ENCODE measurements at places on chromosomes 6 and 20.

GRCh38 chr6:153947808-153948447 is 91.1 kb upstream of the OPRM1 start:
- DNase-seq = peak; percentile 30

- DNase-seq = peak; percentile 63
These were observed 828 bp upstream of the SULF2 start for GRCh38 chr20:47785854-47786764.

GRCh38 chr20:49624317-49624716 is 56.4 kb upstream of the PTGIS start:
- DNase-seq = no peak

- DNase-seq = no peak
These were observed 587.8 kb downstream of the EPM2A start for GRCh38 chr6:145147559-145147958.

DNA sequence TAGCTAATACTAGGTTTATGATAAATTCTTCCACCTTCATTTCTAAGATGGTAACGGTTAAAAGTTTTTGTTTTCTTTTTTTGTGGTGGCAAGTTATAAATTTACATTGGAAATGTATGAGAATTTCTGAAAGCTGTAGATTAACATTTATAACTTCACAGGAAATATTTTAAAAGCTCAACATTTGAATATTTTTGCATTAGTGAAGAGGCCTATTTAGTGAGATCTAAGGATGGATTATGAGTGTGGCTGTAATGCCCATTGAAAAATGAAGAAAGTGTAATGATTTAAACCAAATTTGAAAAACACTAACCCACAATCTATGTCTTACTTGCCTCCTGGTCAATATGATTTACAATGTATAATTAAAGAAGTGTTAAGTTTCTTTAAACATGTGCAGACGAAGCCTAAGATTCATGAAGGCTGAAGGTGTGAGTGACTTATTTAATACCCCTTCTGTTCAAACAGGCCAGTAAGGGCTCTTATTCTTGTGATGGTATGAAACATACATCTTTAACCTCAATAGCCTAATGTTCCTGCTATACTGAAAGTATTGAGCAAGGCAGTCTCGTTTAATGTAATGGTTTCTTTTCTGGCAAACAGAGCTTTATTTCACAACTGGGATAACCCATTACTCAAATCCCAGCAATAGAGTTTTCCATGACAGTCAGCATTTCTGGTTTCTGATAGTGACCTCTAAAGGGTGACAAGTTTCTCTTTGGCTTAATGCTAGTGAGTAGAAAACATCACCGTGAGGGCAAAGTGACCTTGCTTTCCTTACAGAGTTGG is 13.2 kb downstream of the HDGFL1 start:
- no peak for DNase-seq

DNA sequence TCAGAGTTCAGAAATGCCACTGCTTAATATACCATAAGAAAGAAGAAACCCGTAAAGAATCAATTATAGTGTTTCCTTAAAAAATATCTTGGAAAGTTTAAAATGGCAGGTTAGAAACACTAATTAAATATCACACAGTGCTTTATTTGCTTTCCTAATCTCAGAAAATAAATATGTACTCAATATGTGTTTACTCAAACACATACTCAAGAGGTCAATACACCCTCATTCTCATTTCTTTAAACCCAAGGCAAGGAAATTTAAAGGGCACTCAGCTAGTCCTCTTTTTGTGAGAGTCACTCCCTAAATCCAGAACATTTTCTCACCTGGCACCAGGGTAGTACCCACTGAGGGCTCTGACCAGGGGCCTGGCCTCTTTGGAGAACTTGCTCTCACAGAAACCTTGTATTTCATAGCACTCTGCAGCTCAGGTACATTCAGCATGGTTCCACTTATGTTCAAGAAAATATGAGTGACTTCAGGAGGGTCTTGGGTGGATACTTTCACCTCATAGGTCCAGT is 38.2 kb downstream of the ROS1 start:
- DNase-seq = no peak

GRCh38 chr6:24574809-24575208 is 71.2 kb downstream of the KIAA0319 start:
- no peak for DNase-seq

DNA sequence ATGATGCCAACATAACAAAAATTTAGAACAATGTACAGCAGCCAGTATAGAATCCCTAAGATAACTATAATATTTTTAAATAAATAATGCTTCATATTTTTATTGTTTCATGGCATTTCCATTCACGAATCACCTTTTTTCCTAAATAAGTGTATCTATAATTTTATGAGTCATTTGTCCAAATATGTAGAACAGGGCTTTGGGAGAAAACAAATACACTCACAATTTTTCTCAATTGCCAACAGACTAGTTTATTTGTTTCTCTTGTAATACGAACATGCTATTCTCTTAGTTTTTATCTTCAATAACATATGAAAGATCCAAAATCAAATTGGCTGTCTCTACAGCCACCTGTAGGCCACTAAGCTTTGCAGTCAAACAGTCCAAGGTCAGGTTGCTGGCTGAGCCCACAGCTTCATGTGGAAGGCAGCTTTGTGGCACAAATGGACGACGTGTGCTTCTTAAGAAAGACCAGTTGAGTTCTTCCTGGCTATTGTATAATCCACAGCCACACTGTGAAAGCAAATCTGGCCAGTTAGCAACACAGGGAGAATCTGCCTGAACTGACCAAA is 29.0 kb downstream of the MKKS start:
- DNase-seq = no peak

- no peak for DNase-seq
These were observed 22.9 kb upstream of the ARMC2 start for GRCh38 chr6:108825326-108825725.

DNA sequence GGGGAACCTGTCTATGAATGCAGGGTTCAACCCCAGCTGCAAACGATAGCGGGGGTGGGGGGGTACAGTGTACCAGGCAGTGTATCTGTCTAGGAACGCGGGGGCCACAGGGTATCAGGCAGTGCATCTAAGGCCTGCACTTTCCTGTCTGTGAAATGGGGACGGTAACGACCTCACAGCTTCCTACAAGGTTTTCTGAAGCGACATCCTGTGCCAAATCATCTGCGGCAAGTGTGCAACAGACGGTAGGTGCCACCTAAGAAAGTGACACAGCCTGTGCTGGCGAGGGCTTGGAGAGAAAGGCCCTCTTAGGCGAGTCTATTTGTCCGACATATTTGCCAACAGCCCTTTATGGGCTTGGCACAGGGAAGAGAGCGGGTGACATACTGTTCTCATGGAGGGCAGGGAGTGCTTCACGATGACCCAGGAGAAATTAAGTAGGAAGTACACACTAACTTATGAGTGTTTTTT is 3.8 kb downstream of the DIDO1 start:
- DNase-seq = no peak

DNA sequence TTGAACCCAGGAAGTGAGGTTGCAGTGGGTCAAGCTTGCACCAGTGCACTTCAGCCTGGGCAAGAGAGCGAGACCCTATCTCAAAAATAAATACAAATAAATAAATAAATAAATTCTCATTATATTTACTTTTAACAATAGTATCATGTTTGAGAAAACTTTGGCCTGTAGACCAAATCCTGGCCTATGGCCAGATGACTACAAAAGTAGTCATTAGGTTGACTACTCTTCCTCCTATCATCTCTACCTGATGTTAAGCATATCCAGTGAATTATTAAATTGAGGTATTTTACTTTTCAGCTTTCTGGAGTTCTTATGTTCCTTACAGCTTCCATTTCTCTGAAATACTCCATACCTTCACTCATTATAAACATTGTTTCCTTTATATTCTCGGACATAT is 280.6 kb downstream of the LAMA2 start:
- DNase-seq = no peak

- DNase-seq = no peak
These were observed 3.0 kb downstream of the TRIM10 start for GRCh38 chr6:30157999-30158398.

GRCh38 chr20:57043091-57043490 is 223.3 kb downstream of the BMP7 start:
- DNase-seq = no peak

DNA sequence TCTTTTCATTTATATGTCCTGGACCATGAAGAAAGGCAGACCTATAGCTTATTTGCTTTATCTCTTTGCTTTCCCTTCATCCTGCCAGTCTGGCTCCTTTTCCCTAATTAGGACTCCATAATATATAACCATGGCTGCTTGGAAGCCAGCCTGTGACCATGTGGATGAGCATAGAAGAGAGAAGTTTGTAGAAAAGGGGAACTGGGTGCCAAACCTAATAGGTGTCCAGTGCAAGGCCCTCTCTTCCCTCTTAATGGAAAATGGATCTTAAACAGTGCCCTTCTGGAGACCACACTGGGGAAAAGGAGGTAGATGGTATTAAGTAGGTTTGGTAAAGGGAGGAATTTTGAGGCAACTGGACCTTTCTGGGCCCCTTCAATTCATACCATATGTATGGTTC is 16.7 kb upstream of the OSTM1 start:
- DNase-seq = peak; percentile 6

GRCh38 chr6:90544741-90545140 is 42.1 kb downstream of the MAP3K7 start:
- DNase-seq = no peak

GRCh38 chr20:22569353-22569752 is 15.0 kb downstream of the FOXA2 start:
- no peak for DNase-seq

DNA sequence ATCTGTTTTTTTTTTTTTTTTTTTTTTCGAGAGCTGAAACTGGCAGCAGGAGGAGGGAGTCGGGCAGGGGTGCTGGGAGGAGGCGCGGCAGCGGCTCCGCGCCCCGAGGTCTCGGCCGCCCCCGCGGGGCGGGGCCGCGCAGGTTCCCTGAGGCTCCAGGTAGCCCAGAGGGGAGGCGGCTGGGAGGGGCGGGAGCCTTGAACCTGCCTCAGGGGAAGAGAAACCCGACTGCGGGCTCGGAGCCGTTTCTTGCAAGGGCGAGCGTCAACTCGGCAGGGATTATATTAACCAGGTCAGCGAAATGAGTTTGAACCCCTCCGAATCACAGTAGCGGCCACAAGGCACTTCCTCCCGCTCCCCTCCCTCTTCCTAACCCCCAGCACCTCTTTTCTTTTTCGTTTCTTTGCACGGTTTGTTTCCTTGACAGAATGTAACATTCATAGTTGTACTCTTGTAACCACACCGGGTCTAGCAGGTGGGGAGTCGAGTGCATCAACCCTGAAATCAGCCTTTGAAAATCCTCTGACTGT is 2.0 kb downstream of the MYB start:
- DNase-seq = peak; percentile 69

- DNase-seq = no peak
These were observed 43.9 kb downstream of the HDAC2 start for GRCh38 chr6:113927001-113927400.

DNA sequence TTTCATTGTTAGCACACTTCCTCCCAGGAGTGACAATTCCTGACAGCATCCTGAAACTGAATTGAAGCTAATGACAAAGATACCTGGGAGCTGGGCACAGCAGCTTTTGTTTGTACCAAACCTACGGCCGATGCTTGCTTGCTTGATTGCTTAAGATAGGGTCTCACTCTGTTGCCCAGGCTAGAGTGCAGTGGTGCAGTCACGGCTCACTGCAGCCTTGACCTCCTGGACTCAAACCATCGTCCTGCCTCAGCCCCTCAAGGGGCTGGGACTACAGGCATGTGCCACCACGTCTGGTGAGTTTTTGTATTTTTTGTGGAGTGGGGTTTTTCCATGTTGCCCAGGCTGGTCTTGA is 84.7 kb upstream of the SCP2D1 start:
- no peak for DNase-seq

DNA sequence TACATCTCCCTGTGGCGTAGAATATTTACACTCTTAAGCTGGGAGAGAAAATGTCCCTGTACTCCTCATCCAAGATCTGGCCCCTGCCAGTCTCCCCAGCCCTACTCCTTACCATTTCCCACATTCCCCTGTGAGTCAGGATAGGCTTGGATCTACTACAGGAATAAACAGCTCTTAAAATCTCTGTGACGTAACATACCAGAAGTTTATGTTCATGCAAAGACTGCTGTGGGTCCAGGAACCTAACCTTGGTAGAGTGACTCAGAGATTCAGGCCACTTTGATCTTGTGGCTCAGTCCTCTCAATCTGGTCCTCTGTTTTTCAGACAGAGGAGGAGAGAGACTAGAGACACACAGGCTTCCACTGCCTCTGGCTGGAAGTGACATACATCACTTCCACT is 38.5 kb upstream of the GPR6 start:
- no peak for DNase-seq

DNA sequence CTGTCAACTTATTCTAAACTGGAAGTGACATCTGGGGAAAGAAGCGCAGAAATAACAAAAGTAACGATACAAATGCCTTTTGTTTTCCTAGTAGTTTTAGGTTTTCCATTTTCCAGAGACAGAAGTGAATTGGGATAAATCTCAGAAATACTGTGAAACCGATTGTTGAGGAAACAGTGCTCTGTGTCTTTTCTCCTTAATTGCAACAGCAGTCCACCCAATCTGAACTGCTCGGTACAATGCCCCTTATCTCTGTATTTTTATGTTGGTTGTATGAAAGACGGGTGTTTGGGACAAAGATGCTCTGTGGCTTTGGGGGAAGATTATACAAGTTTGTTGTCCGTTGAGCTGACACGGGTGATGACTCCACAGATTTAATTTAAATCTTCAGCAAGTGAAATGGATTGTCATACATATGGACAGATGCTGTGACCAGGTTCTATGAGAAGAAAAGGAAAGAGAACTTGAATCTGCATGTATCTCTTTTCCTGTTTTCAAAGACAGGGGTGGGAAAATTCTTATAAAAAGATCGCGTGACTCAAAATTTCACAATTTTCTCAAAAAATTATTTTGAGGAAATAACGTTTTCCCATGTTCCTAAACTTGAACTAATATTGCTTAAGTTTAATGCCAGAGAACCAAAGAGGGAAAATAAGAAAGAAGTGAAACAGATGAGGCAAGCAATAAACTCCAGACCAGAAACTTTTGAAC is 41.2 kb downstream of the SASH1 start:
- DNase-seq = no peak

- no peak for DNase-seq
These were observed 13.4 kb downstream of the HLA-G start for GRCh38 chr6:29841030-29841429.

DNA sequence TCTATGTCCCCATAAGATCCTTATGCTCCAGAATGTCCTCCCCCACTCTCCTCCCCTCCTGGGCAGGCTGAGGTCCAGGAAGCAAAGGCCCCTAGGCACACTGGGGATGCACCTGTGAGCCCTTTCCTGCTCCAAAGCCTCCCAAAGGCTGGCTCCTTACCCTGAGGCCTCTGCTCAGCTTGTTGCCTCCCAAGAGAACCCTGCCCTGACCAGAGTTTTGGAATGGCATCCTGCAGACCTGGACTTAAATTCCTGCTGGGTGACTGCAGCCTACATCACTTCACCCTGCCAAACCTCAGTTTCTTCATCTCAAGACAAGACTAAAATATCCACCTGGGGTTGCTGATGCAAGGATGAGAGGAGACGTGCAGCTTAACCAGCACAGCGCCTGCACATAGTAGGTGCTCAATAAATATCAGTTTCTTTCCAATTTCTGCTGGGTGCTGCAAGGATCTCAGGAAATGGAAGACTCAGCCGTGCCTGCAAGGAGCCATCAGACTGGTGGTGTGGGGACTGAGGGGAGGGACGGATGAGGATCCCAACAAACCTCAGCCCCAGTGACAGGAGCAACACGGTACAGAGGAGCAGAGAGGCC is 2.1 kb upstream of the LBP start:
- DNase-seq = no peak

GRCh38 chr6:115000736-115001135 is 657.9 kb upstream of the HS3ST5 start:
- DNase-seq = no peak

GRCh38 chr6:118123503-118124037 is 216.5 kb downstream of the SLC35F1 start:
- DNase-seq = no peak

Data from common myeloid progenitor, CD34-positive (primary cell).